Stimulated activated CD8-positive, alpha-beta memory T cell treated with anti-CD3 and anti-CD28 coated beads, Interleukin-2, amount 100 ng/mL, for 48 hours (primary cell): ENCODE measurements at places on chromosomes 1 and 21.

GRCh38 chr1:161182214-161182613 is 4.9 kb upstream of the B4GALT3 start:
- DNase-seq = no peak

- DNase-seq = no peak
These were observed 9.4 kb downstream of the ZC3H12A start for GRCh38 chr1:37483785-37484184.

DNA sequence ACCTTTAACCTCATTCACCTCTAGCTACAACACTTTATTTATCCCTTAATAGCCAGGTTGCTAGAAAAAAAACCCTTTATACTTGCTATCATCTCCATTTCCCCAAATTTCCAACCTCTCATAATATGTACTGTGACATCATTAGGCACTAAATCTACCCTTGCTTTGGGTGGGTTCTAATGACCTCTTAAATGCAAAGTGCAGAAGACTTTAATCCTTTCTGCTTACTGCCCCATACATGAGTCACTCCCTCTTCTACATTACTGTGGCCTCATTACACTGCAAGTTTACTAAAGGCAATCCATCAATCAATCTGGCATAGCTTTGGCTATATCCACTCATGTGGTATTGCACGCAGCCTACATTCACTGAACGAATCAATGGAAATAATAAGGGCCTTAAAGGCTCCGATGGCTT is 353.3 kb downstream of the SMYD3 start:
- no peak for DNase-seq

DNA sequence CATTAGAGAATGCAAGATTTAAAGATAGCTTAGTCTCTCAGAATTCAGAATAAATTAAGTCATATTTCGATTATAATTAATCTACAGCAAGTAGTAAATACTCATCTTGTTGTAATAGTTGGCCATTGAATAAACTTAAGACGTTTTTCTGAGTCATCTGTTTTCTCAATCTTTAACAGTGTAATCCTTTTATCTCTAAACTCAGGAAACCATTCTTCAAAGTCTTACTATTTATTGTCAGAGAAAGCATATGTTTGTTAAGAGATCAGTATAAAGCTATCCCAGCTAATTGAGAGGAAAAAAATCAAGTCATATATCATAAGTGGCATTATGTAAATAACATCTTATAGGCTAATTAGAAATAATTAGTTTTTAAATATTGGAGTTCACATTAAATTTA is 201.2 kb upstream of the ADAMTS5 start:
- no peak for DNase-seq

DNA sequence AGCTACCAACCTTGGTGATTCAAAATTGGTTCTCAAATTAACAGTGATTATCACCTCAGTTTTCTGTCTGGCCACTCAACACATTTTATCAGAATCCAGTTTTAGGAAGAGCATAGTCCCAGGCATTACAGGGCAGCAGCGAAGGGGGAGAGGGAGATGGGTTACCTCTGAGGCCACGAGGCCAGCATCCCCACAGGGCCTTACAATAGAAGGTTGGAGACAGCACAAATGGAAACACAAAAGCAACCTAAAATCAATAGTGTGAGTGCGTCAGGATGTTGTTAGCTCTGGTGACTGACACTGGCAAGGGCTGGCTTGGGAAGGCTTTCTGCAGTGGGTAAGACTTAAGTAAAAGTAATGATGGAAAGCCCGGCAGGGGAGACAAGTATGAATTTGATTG is 79.5 kb downstream of the JAK1 start:
- DNase-seq = no peak

- no peak for DNase-seq
These were observed 67.2 kb downstream of the SYDE2 start for GRCh38 chr1:85133565-85134159.

- DNase-seq = no peak
These were observed 105.3 kb downstream of the RGS2 start for GRCh38 chr1:192914092-192914491.

- DNase-seq = no peak
These were observed 17.4 kb upstream of the CASZ1 start for GRCh38 chr1:10813799-10814198.

DNA sequence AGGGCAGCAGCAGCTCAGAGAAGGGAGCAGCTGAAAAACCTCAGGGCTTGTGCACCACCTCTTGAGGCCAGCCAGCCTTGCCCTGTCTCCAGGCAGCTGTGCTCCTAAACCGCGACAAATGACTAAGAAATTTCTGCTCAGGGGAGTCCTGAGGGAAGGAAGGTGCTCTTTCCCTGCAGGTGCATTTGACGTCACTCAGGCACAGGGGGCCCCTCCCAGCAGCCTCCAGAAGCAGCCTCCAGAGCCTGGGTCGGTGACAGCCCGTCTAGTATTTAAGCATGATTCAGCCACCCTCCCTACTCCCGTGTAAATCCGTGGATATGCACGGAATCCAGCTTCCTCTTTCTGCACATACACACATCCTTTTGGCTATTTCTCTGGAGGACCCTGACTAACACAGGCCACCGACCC is 560.5 kb downstream of the KIF26B start:
- DNase-seq = no peak

- DNase-seq = no peak
These were observed 36.3 kb downstream of the S100B start for GRCh38 chr21:46568562-46568961.

DNA sequence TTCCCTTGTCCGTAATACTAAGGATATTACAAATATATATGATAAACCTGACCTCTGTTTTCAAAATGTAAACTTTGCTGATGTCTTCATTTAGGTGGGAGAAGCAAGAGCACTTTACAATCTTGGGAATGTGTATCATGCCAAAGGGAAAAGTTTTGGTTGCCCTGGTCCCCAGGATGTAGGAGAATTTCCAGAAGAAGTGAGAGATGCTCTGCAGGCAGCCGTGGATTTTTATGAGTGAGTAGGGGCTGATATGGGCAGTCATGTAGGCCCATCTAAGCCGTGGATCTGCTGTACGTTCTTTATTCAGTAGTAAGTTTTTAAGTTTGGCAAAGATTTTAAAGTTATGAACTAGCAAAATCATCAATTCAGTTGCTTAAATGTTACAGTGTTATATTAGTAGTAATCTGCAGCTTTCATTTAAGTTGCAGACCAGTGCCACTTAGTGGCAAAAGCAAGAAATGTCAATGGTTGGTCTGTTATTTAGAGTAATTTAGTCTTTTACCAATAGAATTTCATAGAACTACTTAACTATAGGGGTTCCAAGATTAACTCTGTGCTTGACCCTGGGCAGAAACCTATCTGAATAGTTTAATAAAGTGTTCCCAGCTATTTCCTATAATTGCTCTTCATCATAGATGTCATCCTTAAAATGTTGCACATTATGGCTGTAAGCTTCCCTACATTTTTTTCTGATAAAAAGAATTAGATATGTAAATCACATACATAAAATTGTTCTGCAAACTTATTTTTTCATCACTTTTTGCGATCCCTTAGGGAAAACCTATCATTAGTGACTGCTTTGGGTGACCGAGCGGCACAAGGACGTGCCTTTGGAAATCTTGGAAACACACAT is 21.3 kb downstream of the GPSM2 start:
- no peak for DNase-seq

GRCh38 chr1:62712336-62713243 is 24.4 kb upstream of the DOCK7 start:
- no peak for DNase-seq

DNA sequence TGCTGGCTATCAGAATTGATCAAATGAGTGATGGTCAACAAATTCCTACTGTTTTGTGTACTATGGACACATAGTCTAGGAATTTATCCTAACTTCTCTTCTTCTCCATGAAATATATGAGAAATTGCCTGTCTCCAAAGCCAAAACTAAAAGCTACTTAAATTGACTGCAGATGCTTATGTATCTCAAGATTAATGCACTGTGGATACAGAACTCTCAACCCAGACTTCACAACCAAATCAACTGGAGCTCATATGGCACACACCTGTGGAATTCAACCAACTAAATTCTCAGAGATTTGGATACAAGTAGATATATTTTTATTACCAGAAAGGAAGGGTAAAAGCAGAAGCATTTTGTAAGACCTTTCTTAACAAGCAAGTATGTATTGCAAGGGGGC is 566.1 kb downstream of the LTN1 start:
- DNase-seq = no peak

- DNase-seq = no peak
These were observed 763.3 kb upstream of the BRINP3 start for GRCh38 chr1:191240925-191241324.

DNA sequence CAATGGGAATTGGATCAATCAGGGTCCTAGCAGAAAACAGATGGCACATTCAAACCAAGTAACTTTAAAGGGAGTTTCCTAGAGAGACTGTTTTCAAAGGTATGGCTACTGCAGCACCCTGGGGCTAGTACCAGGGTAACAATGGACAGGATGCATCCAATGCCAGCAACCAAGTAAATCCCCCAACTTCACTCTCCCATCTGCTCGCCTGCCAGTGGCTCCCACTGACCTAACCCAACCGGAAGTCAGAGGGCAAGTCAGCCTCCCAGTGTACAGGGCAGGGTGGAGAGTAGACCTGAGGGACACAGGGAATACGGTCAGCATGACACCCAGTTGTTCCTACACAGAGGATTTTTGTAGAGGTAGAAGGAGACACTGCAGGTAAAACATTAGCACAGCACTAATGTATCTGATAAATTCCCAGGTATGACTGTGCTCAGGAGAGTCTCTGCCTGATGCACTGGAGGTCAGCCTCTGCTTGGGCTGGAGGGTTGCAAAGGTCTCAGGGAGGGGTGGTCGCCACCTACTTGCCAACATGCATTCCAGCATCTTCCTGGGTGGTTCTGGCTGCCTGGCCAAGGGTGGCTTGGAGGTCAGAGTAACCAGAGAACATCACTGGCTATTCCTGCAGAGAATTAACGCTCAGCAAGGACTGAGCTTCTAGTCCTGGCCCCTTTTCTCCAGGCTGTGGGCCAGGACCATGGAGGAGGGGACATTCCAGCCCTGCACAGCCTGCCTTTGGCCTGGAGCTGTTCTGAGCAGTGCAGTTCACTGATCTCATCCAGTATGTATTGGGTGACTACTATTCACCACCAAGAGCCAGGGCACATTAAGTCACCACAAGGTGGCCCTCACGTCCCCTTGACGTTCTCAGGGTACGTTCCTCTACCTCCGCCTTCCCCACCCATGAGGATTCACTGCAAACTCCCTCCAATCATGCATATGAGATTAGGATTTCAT is 5.1 kb upstream of the GJA4 start:
- DNase-seq = no peak

- DNase-seq = no peak
These were observed 185.9 kb downstream of the NR5A2 start for GRCh38 chr1:200213392-200213791.

- DNase-seq = peak; percentile 20
These were observed 214.5 kb downstream of the VAV3 start for GRCh38 chr1:107750364-107750959.

- DNase-seq = no peak
These were observed 21.7 kb downstream of the ARHGEF10L start for GRCh38 chr1:17561247-17561548.
